Activated CD8-positive, alpha-beta memory T cell treated with anti-CD3 and anti-CD28 coated beads, Interleukin-2, amount 50 U/mL, for 48 hours (primary cell): ENCODE measurements at places on chromosomes 3 and 15.

- DNase-seq = no peak
These were observed 55.0 kb upstream of the PRR23E start for GRCh38 chr3:127137757-127138536.

GRCh38 chr15:50594311-50594710, 47.8 kb upstream of the USP50 start:
- DNase-seq = no peak

GRCh38 chr15:75348562-75349350, 1.9 kb downstream of the NEIL1 start:
- peak; percentile 62 for DNase-seq

DNA sequence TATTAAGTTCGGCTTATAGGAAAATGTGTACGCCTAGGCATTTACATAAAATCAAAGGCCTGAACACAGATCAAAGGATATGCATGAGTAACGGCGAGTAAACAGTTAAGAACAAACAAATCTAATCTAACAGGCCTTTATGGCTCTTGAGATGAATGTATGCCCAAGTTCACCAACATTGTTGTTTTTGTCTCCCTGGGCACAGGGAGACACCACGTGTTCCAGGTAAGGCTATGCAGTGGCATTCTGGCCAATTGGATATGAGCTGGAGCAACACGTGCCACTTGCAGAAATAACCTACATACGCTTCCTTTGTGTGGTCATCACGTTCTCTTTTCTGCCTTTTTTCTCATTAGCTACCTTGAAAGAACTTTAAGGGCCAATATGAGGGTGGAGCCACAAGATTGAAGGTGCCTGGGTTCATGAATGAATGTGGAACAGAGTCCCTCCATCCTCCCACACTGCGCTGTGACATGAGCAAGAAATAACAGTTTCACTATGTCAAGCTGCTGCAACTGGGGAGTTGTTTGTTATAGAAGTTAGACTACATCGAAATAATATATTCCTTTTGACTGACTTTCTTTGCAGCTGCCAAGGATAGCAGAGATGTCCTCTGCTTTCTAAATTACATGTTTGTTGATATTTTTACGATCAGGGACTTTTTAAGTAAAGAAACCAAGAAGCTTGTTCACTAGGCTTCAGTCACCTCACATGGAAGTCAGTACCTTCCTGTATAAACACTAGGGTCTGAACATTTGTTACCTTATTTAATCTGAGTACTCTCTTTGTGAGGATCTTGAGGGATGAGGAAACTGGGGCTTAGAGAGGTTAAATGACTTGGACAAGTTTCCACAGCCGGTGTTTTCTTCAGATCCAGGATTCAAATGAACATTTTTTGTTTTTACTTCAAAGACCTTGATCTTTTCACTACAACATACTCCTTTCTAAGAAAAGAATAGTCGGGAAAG, 427.5 kb upstream of the TBL1XR1 start:
- DNase-seq = no peak

DNA sequence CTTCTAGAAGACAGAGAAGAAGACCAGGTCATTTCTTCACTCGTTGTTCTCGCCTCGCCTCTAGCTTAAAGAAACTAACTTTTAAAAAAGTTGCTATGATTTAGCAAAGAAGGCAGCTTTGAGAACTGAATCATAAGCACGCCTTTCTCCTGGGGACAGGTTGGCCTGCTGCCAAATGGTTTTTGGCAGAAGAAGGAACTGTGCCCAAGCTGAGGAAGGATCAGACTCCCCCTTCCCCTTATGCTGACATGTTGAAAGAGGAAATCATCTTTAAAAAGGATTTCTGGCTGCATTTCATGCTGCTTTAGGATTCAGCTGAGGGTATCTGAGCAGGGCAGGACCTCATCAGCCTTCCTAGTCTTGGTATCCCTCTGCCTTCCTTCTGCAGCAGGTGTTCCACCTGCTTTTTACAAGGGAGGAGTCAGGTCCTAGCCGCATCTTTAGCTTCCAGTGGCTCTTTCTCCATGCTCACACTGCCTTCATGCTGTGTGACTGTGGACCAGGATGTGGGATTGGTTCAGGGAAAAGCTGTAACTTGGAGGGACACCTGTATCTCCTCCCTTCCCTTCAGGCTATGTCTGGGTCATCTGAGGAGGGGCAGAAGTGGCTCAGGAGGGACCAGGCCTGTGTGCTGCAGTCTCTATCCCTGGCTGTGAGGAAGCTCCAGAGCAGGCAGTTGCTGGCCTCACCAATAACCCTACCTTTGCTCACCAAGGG, 34.1 kb upstream of the HACD2 start:
- DNase-seq = no peak

- DNase-seq = no peak
These were observed 418.9 kb upstream of the NAALADL2 start for GRCh38 chr3:174440253-174440701.

DNA sequence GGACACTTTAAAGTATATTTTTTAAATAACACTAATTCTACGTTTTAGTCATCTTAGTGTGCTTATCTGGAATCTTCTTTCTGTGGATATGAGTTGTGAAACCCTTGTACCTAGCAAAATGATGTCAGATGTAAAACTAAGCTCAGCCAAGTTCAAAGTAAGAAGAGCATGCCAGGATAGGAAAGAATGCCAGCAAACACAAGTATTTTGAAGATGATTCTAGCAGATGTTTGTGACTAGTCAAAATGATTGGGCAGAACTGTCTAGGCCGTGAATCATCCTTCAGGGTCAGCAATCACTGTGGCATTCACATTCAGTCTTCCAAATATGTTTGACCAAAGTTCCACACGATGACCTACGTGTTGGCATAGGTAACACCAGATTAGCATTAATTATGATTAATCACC, 5.4 kb upstream of the PLOD2 start:
- no peak for DNase-seq

- DNase-seq = peak; percentile 86
These were observed 23.5 kb downstream of the ZNF80 start for GRCh38 chr3:114213627-114214541.

- DNase-seq = no peak
These were observed 1.2 kb downstream of the DCLK3 start for GRCh38 chr3:36762918-36763849.

- DNase-seq = peak; percentile 69
These were observed 167.4 kb upstream of the LPP start for GRCh38 chr3:187986514-187986934.

DNA sequence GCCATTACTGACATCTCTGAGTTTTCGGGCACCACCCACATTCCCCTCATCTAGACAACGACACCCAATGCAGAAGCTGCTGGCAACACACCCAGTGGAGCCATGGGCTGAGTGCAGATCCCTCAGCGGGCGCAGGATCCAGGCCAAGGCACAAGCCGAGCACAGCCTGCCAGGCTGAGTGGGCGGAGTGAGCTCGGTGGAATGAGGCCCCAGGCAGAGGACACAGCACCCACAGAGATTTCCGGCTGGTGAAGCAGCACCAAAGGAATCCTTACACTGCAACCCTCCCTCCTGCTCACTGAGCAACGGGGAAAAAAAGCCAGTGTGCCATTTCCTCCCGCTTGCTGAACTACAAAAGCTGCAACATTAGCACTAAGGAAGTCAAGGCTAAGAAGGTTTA, 34.3 kb downstream of the ZMAT3 start:
- DNase-seq = peak; percentile 66

- peak; percentile 20 for DNase-seq
These were observed 89.7 kb downstream of the MRPL46 start for GRCh38 chr15:88377509-88377908.

DNA sequence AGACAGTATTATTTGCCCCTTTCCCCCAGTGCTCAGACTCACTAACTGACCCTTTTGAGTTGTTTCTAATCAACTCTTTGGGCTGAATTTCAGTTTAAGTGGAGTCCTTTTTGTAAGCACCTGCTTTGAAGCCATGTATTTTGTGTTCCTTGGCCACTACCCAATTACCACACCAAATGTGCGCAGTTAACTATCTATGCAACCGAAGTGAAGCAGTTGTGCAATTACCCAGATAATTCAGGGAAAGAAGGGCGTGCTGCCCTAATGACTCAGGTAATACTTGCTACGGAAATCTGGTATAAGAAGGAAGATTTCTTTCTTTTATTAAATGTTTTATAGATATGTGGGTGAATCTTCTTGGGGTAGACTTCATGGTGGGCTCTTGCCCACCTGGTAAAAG, 371.9 kb upstream of the TBL1XR1 start:
- no peak for DNase-seq

DNA sequence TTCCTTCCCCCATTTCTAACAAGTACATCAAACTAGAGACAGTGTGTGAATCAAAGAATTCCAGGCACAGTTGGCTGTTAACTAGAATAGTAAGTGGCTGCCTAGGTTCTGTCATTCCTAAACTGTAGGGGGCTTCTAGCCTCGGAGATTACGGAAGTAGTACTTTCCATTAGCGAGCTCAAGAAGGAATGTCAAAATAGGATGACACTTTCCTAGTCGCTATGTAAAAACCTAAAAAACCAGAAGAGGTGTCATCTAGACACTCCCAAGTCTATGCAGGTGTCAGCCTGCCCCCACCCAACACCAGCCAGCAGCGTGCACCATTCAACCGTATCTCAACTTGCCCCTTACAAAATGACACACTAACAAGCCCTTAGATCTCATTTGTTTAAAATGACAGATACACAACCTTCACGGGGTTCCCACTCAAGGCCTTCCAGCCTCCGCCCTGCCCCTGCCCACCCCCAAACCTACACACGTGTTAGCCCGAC, 874 bp downstream of the INO80 start:
- no peak for DNase-seq

- no peak for DNase-seq
These were observed 168.7 kb upstream of the STAC start for GRCh38 chr3:36211652-36211999.

DNA sequence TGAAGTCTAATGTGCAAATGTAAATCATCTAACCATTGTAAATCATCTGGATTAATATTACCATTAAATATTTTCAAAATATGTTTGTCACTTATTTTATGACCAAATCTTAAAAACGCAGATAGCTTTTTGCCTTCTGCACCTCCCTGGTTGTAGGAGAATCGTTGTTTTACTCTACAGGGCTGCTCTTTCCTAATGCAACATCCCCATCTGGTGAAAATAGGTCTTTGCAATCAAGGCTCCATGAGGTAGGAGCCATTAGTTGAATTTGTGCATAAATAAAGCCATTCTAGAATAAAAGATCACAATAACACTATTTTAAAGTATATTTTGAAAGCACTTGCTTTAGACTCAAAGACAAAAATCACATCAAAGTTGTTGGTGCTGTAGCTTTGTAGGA, 535.6 kb upstream of the AGTR1 start:
- DNase-seq = no peak

DNA sequence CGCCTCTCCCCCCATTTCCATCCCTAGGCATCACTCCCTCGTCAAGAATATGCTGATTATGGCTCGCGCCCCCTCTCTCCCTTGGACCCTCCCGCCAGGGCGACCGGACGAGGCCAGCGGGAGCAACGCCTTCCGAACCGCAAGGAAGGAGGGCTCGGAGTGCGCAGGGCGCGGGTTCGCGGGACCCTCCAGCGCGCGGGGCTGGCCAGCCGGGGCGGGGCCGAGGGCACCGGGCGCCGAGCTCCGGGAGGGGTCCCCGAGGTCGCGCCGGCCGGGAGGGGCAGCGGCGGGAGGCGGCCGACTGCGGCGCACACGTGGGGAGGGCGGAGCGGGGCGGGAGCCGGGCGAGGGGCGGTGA, 483 bp downstream of the EHD4 start:
- no peak for DNase-seq

GRCh38 chr3:114770874-114771273, 376.2 kb downstream of the ZBTB20 start:
- DNase-seq = no peak

DNA sequence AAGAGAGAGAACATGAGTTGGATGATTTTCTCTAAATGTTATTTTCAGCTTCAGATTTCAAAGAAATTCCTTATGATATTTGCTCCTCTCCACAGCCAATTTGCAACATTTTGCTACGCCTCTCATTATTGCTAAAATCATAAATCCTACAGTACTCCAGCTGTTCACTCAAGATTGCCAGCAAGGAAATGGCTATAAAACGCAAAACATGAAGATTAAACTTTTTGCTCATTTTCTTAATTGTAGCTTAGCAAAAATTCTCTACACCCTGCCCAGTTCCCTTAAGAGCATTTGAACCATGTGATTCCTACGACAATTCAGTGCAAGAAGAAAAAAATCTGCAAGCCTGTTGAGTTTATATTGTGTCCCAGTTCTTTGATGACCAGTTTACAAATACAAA, 6.8 kb downstream of the CHRNA3 start:
- DNase-seq = no peak

DNA sequence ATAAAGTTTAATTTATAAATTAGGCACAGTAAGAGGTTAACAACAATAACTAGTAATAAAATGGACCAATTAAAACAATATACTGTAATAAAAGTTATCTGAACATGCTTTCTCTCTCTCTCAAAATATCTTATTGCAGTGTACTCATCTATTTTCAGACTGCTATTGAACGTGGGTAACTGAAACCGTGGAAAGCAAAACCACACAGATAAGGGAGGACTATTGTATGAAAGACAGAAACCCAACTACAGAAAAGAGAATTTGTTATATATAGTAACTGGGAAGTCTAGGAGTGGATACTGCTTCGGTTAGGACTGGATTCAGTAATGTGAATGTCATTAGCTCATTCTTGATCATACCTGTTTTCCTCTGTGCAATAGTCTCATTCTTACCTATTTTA, 119.3 kb upstream of the DAZL start:
- DNase-seq = no peak

DNA sequence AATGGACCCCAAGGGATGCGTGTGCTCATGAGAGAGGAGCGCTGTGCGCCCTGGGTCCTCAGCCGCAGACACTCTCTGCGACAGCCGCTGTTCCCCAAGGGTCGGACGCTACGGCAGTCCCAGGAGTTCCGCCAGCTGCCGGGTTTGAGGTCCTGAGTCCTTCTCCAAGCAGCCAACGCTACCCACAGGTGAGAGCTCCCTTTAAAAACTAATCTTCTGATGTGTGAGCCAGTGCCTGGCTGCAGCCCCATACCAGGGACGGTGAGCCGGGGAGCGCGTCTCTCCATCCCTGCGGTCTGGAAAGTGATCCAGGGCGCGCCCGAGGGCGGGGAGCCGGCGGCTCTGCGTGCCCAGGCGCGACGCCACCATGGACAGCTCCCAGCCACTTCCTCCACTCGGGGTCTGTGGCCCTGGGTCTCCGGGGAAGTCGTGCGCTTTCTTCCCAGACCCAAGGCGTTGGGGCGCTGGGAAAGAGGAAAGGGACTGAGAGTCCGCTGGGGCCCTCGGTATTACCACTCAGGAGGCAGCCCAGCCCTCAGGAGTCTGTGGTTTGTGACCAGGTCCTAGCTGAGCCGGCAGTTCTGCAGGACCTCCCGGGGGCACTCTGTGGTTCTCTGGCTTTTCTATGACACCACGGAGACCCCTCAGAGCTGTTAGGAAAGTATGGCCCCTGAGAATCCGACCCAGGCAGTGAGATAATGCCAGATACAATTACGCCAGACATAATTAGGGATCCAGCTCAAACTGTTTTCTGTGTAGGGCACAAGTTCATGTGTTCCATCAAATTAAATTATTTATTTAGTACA, 1.4 kb downstream of the CEMIP start:
- peak; percentile 69 for DNase-seq
